ENCODE measurements at places on chromosomes 5 and 9.

DNA sequence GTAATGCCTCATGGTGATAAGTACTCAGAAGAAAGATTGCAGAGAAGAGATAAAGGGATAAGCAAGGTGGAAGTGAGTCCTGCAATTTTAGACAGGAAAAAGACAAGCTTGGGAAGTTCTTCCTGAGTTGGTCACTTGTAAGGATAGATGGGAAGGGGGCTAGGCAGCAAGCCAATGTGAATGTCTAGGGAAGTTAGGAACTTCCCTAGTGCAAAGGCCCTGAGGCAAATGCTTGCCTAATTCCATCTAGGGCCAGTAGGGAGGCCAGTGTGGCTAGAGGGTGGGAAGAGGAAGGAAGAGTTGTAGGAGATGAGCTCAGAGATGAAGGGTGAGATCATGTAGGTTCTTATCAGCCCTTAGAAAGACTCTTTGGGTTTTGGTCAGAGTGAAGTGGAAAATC, 206.6 kb downstream of the MAT2B start:
- DNase-seq = no peak

DNA sequence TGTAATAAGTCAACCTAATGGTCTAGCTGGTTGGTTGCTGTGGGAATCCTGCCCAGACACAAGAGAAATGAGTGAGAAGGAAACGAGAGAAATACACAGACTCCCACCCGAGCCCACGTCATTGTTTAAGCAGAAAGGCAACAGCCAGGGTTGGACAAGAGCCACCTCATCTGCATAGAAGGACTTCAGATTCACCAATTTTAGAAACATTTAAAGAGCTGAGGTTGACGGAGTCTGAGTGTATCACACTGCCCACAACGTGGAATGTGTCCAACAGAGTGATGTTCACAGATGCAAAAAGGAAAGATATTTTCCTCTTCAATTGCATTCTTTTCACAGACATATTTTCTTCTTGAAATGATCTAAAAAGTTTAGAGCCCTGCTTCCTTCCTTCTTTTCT, 349.5 kb downstream of the AGTPBP1 start:
- no peak for DNase-seq

DNA sequence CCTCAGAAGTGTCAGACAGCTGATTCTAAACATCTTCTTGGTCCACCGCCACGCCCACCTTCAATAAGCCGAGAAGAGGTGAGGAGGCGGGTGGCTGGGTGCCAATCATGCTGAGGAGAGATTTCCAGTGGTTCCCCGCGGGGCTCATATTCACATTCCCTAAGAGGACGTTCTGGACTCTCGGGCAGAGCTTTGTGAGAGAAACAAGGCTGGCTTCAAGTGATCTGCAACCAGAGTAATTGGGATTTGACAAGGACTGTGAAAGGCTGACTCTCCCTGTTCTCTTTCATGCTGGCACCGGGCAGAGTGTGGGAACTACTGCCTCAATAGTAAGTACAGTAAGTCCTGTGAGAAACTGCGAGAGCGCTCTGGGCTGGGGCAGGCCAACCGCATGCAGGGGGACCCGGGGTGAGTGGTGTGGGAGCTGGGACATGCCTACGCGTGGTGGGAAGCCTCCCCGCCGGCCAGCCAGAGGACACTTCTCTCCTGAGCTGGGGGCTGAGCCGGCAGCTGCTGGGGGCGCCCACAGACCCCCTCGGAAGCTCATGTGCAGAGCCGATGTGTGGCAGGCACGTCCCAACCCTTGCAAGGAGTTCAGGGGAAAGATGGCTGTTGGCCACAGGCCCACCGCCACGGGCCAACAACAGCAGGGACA, 110.9 kb downstream of the LIFR start:
- DNase-seq = no peak

DNA sequence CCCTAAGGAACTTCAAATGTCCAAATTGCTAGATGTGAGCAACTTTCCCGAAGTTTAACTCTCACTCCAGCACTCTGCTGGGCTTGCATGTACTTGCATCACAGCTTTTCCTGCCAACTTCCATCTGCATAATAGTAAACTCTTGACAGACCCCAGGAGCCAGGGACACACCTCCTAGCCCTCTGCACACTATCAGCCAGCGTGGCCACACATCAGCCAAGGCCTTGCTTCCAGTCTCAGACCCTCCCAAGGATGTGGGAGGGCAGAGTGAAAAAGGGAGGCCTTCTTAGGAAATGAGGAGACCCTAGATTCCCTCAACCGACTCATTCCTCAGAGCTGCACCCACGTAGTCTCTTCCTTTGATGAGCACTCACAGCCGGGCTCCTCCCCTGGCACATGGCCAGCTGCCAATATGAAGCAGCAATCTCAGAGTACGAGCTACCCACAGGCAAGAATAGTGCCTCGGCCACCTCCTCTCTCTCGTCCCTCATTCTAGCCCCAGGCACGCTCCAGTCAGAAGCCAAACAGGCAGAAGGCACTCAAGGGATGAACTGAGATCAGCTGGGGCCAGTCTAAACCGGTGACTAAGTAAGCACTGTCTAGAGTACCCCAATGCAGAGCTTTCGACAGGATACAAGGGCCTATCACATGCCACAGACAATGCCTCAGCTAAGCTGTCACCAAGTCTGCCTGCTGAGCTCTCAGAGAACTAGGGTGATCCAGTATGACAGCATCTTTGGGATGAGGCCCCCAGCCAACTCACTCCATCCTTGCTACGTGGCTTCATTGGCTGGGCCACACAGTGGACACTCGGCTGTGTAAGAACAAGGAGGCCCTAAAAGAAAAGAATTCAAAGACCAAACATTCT, 2.3 kb downstream of the P4HA2 start:
- peak; percentile 76 for DNase-seq

DNA sequence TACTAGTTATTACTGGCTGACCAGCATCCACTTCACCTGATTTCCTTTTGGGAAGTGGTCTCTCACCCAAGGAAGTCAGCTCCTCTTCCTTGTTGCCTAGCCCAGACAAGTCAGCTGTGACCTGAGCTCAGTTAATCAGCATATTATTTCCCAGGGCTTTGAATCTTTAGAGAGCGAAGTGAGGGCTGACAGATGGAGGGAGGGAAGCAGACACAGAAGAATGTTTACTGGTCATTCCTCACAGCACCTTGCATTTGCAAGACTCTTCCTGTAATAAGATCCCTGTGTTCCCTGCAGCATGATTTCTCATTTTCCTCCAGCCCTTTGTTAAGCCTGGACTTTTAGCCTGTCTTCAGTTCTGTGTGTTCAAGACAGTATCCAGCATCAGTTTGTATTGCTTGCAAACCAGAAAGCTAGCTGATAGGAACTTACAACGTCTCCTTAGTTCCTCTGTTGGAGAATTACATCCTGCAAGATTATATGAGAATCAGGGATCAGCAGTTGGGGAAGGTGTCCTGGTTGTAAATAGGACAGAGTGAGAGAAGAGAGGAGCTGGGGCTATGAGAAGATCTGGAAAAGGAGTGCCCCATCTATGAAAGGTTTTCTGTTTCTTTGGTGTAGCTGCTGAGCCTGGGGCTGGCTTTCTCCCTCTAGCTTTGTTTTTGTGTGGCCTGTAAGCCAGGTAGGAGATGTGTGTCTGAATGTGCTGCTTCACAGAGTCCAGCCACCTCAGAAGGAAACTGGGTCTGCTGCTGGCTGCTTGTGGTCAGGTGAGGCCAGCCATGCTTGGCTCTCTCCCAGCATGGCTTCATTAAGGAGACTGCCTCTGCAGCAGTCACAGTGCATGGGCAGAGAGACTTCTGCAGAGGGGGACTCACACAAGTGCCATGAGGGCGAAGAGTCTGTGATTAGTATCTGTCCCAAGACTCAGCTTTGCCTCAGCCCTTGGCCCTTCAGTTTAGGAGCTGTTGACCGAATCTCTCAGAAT, 50.3 kb downstream of the MAN2A1 start:
- DNase-seq = peak; percentile 14

Data from hematopoietic multipotent progenitor cell treated with erythropoietin and hydrocortisone succinate and interleukin-3 and kit ligand, for 6 days (in vitro differentiated cells).